ENCODE measurements at places on chromosomes 7 and 10.

DNA sequence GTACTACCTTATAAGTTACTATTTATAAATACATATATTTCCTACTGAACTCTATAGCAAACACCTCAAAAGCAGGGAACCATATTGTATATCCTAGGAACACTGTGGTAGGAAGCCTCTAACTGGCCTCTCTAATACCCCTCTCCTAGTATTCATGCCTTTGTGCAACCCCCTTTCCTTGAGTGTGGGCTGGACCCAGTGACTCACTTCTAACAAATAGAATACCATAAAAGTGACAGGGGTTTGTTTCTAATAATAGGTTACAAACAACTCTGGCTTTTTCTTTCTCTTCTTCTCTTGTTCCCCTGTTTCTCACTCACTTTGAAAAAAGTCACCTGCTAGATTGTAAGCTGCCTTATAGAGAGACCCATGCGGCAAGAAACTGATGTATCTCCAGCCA, 51.6 kb upstream of the MACC1 start:
- no peak for DNase-seq

DNA sequence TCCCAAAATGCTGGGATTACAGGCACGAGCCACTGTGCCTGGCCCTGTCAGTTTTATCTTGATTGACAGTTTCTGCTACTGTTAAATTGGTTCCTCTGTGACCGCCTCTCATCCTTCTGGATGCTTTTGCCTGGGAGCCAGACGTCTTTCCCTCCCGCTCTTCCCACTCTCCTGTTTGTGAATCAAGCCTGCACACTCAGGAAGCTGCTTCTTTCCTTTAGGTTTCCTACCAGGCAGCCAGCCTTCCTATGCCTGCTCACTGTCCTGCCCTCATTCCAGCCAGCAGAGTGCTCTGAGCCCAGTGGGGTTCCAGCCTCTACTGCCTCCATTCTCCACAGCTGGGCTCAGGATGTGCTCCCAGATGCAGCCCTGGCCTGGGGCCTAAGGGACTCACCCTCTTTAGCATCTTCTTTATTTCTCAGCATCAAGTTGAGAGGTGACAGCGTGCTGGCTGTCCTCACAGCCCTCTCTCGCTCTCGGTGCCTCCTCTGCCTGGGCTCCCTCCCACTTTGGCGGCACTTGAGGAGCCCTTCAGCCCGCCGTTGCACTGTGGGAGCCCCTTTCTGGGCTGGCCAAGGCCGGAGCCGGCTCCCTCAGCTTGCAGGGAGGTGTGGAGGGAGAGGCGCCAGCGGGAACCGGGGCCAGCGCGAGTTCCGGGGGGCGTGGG, 5.1 kb downstream of the SH2D4B start:
- DNase-seq = no peak

DNA sequence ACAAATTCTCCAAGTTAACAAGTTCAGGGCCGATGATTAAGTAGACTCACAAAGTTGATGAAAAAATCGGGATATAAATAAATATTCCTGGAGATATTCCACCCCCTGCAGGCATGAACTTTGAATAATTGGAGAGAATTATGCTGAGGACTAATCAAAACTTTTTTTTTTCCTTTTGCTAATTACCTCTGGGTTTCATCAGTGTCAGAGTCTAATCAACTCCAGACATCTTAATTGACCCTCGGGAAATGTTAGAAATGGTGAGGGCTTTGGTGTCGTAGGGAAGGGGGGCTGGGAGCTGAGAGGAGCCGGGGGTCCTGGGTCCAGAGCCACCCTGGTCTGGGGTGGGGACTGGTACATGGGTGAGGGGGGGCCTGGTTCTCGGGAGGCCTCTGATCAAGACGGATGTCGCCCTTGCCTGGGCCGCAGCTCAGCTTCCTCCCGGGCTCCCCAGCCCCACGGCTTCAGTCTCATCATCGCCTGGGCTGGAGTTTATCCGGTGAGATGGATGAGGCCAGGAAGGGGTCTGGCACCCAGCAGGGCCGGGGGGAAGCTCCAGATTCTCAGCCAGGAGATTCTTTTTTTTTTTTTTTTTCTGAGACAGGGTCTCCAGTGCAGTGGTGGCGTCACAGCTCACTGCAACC, 30.4 kb upstream of the ELFN1 start:
- DNase-seq = no peak

GRCh38 chr7:134514106-134514505, 13.3 kb upstream of the AKR1B10 start:
- no peak for DNase-seq

GRCh38 chr10:85673270-85673669, 693.3 kb downstream of the GRID1 start:
- DNase-seq = no peak

- peak; percentile 71 for DNase-seq
Measured at GRCh38 chr7:1664711-1665548, 5.1 kb upstream of the ELFN1 start.

DNA sequence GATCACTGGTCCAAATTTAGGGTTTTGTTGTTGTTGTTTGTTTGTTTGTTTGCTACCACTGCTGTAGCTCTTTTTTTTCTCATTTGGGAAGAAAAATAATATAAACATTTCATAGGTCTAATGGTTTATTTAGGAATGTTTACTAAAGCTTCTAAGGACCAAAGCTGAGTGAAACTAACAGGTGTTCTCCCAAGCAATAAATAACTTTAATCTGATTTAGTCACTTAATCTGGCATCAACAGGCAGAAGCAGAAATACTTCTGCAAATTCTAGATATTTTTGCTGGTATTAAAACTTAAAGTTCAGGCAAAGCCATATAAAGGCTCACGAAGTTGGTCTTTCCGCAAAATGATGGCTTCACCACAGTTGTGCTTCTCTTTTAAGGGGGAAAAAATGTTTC, 144.5 kb upstream of the YAE1 start:
- DNase-seq = no peak

DNA sequence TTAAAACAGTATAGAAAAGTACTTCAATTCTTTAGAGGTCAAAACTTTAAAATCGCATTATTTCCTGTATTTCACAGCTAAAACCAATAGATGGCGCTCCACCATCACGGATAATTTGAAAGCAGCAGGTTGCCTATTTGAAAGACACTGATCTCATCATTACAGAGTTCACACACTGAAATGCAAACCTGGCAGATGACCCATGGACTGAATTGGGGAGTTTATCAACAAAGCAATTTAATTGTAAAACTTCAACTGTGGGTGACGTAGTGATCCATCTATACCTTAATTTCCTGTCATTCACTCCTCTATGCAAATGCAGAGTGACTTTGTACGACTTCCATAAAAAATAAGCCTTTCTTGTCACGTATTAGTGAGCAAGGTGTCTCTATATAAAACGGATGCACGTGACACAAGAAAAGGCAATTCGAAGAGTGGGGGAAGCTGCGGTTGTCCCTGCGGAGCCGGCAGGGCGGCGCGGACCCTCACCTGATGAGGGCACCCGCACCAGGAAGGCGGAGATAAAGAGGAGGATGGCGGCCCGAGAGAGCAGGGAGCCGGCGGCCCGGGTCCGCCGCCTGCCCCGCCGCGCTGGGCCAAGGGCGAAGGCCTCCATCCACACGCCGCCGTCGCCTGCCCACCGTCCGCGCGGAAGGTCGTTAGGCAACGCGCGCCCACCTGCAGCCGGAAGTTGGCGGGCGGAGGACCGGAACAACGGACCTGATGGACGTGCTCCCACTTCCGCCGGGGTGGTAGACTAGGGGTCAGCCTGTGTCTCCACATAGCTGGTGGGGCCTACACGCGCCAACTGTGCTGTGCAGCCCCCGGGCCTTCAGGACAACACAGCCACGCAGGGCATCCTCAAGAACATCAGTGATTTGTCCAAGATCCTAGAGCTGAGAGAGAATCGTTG, at the start of gene ZPBP:
ZPBP (minus strand) TSS at position 668 of the 913 bp plus-strand sequence; CDS start at position 616, 52 bp downstream.
- DNase-seq = peak; percentile 70

DNA sequence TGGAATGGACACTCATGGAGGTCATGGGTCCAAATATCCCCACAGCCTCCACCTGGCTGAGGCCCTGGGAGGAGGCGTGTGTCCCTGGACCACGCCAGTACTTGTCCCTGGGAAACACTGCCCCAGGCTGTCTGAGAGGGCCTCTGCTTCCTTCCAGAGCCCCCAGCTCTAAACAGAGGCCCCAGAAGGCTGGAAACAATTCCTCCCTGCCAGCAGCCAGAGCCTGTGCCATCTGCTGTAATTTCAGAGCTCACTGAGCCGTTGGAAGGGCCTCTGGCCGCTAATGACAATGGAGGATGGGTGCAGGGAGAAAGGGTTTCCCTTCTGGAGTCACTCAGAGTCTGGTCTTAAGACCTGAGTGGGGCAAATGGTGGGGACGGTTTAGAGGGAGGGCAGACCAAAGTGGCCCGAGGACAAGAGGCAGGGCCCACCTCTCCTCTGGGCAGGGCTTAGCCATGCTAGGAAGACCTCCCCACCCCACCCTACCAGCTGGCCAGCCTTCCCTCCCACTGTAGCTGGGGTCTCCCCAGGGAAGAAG, 7.1 kb downstream of the CHAT start:
- no peak for DNase-seq

GRCh38 chr10:25704622-25705021, 229.4 kb upstream of the MYO3A start:
- no peak for DNase-seq

GRCh38 chr7:107933386-107934013, 42.5 kb downstream of the DLD start:
- no peak for DNase-seq
